ENCODE measurements at places on chromosomes 7 and 10. TPM values are rescaled to one million over a fixed set of nuclear protein-coding genes. Genes with fewer than 3 reads are reported as not detected.

DNA sequence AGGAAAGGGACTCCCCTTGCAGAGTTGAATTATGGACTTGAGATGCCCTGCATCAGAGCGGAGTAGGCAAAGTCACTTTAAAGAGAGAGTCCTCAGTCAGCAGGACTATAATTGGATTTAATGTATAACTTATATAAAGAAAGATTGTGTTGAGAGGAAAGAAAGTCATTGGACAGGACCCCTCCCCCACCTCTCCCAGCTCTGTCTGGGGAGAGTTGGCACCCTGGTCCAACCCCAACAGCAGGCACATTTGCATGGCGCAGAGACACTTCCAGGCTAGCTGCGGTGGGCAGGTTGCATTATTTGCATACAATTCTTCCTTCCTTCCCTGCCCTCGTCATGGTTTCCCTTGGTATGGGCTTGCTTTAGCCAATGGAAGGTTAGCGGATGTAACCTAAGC, 46.1 kb upstream of the NPTX2 start:
- H3K4me1 ChIP-seq, result no peaks in the 10 kb centered on the region
- no peaks in the 10 kb centered on the region for H3K36me3 ChIP-seq
- no peaks in the 10 kb centered on the region for H3K27me3 ChIP-seq

GRCh38 chr7:41336455-41336952, 366.4 kb downstream of the INHBA start:
- no peak for DNase-seq
- H3K4me3 ChIP-seq, result no peak overlapping the region
- H3K36me3 ChIP-seq, result no peaks in the 10 kb centered on the region
- no peaks in the 10 kb centered on the region for H3K27me3 ChIP-seq
- H3K27ac ChIP-seq, result no peak overlapping the region

DNA sequence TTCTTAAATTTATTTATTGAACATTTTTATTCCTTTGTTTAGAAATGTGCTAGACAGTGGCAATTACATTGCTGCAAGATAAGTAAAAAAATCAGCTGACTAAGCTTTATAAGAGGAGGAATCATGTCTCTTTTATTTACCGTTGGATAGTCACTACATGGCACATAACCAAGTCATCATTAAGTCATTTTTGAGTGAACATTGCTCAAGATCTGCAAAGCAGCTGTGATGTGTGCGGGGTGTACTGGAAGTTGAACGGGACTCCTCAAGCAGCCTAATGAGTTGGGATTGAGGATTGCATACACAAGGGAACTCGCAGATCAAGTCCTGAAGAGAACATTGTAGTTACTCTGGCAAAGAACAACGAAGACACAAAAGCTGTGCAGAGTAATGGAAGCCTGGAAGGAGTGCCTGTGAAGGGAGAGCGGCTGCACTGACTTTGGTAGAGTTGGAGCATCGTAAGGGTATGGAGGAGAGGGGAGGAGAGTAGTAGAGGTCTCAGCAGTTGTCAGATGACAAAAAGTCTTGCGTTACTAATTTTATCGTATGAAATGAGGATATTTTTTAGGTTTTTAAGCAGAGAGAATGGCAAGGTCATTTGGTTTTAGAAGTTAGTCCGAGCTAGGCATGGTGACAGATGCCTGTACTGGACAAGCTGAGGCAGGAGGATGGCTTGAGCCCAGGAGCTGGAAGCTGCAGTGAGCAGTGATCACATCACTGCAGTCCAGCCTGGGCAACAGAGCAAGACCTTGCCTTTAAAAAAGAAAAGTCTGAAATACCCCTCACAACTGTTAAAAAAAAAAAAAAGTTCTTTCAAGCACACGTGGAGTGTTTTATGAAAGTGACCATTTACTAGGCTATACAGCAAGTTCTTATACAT, 95.1 kb downstream of the BMPR1A start:
- no peak for DNase-seq
- no peaks in the 10 kb centered on the region for H3K36me3 ChIP-seq
- H3K27me3 ChIP-seq, result no peaks in the 10 kb centered on the region
- no peak overlapping the region for H3K4me3 ChIP-seq
- no peak overlapping the region for H3K27ac ChIP-seq

GRCh38 chr7:69738396-69738951, 140.2 kb downstream of the AUTS2 start:
- no peaks in the 10 kb centered on the region for H3K4me1 ChIP-seq
- H3K4me3 ChIP-seq, result no peak overlapping the region
- no peak for DNase-seq
- no peaks in the 10 kb centered on the region for H3K27me3 ChIP-seq

GRCh38 chr7:26348234-26348851, 56.7 kb downstream of the SNX10 start:
- no peaks in the 10 kb centered on the region for H3K27me3 ChIP-seq
- no peak for DNase-seq
- no peaks in the 10 kb centered on the region for H3K36me3 ChIP-seq
- H3K4me1 ChIP-seq, result no peaks in the 10 kb centered on the region
- H3K27ac ChIP-seq, result no peak overlapping the region

- no peak overlapping the region for H3K4me3 ChIP-seq
Measured at GRCh38 chr10:75140246-75140645, 28.8 kb downstream of the SAMD8 start.

DNA sequence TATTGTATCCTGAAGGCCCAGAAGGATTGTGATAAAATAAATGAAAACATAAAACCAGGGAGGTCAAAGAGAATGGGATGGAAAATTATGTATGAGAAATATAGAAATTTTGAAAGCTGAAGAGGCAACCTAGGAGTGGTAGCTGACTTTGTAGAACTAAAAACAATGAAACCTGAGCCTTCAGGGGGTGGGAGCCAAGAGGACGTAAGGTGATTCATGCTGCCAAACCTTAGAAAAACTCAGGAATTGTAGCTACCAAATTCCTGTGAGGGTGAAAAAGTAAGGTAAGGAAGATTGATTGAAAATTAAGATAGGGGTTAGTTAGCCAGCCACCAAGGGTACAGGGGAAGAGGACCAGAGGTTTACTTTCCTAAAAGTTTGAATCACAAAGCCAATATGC, 213.2 kb downstream of the KCND2 start:
- H3K4me1 ChIP-seq, result no peaks in the 10 kb centered on the region
- no peaks in the 10 kb centered on the region for H3K36me3 ChIP-seq
- no peaks in the 10 kb centered on the region for H3K27me3 ChIP-seq
- no peak overlapping the region for H3K27ac ChIP-seq

DNA sequence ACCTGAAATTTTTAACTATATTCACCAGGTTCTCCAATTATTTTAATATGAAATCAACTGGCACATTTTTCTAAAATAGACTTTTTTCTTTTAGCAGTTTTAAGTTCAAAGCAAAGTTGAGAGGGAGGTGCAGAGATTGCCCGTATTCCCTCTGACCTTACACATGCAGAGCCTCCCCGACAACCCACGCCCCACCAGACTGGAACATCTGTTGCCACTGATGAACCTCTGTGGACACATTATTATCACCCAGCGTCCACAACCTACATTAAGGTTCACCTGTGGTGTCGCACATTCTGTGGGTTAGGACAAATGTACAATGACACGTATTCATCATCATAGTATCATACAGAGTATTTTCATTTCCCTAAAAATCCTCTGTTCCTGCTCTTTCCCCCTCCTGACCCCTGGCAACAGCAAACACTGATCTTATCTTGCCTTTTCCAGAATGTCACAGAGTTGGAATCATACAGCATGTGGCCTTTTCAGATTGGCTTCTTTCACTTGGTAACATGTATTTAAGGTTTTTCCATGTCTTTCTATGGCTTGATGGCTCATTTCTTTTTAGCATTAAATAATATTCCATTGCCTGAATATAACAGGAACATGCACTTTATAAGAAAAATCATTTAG, 37.1 kb downstream of the COBL start:
- no peaks in the 10 kb centered on the region for H3K4me1 ChIP-seq
- H3K4me3 ChIP-seq, result no peak overlapping the region
- H3K36me3 ChIP-seq, result no peaks in the 10 kb centered on the region
- no peak for DNase-seq
- no peaks in the 10 kb centered on the region for H3K27me3 ChIP-seq
- no peak overlapping the region for H3K27ac ChIP-seq

DNA sequence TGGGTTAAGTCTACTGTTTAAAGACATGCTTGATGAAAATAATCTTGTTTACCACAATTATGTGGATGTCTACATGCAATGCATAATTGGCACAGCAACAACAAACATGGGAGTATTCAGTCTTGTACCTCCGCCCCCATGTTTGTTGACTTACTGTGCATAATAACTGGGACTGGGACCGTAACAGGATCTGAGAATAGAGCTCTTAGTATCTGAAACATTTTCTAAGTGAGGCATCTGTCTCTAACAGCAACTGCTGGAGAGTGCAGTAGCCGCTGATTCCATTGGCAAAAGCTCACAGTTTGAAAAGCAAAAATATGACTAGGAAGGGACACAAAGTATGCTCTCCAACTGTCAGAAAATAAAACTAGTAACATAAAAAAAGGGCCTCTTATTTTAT, 61.6 kb downstream of the ENO4 start:
- H3K27ac ChIP-seq, result no peak overlapping the region
- no peaks in the 10 kb centered on the region for H3K36me3 ChIP-seq
- no peak for DNase-seq
- no peaks in the 10 kb centered on the region for H3K27me3 ChIP-seq

GRCh38 chr7:34058801-34059135, 153.4 kb downstream of the BMPER start:
- no peaks in the 10 kb centered on the region for H3K27me3 ChIP-seq
- H3K36me3 ChIP-seq, result no peaks in the 10 kb centered on the region
- no peak for DNase-seq
- no peaks in the 10 kb centered on the region for H3K4me1 ChIP-seq
- no peak overlapping the region for H3K27ac ChIP-seq
- no peak overlapping the region for H3K4me3 ChIP-seq

The GATA3 gene
- 64.8 TPM for polyA plus RNA-seq

The ANXA8L1 gene
- polyA plus RNA-seq, result not detected

The IGFBP3 gene
- polyA plus RNA-seq, result 10.4 TPM

The MMP21 gene
- not detected for polyA plus RNA-seq

The NKX2-3 gene
- polyA plus RNA-seq, result 0.09 TPM

The SLC13A4 gene
- 0.52 TPM for polyA plus RNA-seq
